ENCODE measurements at places on chromosomes 3 and 15.

- no peak for DNase-seq
Measured at GRCh38 chr15:31317421-31318327, 9.0 kb upstream of the KLF13 start.

DNA sequence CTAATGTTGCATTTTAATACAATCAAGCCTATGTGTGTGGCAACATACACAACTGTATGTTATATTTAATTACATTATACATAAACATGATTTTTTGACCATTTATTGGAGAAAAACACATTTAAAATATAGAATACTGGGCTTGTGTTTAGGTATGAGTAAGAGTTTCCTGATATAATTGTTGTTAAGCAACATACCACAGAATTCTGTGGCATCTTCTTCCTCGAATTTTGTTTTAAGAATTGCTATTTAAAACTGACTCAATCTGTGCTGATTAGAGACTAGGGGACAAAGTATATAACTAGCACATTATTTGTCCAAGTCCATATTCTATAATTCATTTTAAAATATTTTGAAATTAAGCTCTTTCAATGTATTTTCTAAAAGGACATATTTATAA lies 376.8 kb upstream of the THBS1 start:
- no peak for DNase-seq

GRCh38 chr3:55746808-55747413 lies 259.8 kb upstream of the WNT5A start:
- no peak for DNase-seq

GRCh38 chr3:150069633-150070032 lies 98.9 kb upstream of the PFN2 start:
- no peak for DNase-seq

DNA sequence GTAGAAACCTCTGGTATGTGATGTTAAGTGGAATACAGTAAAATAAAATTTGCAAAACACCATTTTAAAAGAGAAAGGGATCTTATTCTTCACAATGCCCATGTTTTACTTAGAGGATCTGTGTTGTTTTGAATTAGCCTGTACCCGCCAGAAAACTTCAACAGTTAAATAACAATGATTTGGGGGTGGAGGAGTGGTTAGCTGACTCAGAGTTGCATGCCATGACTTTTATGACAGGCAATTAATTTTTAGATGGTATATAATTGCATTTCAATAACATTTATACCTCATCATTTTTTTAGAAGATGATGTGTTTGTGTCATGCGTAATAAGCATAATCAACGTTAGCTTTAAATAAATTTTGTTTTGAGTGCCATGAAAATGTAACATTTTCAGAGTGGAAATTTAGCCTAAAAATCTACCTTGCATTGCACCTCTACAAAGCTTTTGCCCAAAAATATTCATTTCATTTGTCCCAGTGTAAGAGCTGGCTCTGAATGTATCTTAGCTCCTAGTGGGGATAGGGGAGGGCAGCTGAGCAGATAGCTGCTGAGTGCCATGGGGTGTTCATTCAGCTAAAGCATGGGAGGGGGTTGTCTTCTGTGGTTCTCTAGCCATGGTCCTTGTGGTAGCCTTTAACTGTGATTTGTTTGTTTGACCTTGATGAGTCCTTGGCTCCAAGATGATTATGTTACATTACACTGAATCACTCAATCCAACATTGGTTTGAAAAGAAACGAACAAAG lies 379.8 kb downstream of the LPP start:
- DNase-seq, result no peak
